HS-27A (cell line): ENCODE measurements at places on chromosomes 11 and 22.

DNA sequence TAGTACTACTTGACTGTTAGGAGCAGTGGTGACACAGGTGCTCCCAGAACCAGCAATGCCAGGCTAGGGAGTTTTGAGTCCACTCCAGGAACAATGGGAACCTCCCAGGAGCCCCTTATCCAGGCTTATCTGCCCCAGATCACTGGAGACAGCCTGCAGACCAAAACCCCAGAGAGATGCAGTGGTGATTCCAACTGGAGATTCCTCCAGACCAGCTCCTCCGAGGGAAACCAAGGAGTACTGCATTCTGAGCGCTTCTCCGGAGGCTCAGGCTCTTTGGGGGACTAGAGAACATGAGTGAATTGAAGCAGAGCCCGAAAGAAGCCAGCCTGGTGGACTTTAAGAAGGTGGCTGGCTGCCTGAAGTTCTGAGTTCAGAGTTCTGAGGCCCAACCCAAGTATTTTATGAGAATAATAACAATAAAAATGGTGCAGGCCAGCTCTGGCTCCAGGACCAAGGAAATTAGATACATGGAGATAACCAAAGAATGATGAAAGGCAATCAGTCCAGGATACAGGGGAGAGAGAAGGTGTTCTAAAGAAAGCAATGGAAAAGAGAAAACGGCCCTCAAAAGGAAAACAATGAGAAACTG is 1.3 kb upstream of the TMEM25 start:
- no peak for DNase-seq

- no peak for DNase-seq
Observed at GRCh38 chr11:936199-936598, 10.5 kb downstream of the AP2A2 start.

DNA sequence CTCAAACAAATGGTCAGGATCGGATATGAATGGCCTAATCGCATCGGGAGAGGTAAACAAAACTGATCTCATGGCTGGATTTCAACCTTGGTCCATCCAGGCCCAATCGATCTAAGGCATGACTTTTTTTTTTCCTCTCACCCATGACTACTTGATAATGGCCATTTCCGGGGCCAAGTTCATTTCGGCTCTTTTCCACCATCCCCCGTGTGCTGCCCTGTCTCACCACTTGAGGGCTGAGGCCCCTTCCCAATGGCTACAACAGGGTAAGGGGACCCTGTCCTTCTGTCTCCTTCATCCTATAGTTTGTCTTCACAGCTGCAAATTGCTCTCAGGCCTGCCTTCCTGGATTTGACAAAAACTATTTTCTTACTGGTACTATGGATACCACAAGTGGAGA is 26.7 kb downstream of the GRAP2 start:
- DNase-seq = no peak

DNA sequence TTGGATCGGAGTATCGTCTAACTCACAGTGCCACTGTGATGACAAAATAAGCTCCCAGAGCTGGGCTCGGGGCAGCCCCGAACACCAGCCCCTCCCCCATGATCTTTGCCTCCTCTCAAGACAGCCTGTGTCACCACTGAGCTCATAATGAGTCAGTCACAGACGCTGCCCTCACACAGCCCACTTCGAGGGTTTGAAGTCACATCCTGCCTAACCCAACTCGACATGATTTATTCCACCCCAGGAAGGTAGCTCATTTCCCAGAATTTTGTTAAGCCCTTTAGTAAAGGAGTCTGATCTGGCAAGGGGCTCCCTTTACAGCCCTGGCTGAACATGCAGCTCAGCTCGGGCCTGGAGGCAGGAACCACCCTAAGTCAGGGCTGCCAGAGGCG is 22.8 kb downstream of the MYH9 start:
- DNase-seq = peak; percentile 91

DNA sequence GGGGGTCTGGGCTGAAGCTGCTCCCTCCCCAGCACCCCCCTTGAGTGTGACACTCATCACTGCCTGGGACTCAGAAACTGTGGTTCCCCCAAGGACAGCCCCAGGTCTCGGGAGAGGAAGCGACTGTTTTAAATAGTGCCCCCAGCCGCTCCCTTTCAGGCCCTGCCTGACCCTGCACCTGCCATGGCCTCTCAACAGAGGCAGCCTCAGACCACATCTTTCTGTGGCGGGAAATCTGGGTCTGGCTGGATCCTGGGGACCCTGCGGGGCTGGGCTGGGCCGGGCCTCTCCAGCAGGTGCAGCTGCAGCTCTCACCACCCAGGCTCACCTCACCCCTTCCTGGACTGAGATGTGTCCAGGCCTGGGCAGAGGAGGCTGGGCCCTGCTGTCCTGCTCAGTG is 3.7 kb upstream of the IGLL1 start:
- no peak for DNase-seq

DNA sequence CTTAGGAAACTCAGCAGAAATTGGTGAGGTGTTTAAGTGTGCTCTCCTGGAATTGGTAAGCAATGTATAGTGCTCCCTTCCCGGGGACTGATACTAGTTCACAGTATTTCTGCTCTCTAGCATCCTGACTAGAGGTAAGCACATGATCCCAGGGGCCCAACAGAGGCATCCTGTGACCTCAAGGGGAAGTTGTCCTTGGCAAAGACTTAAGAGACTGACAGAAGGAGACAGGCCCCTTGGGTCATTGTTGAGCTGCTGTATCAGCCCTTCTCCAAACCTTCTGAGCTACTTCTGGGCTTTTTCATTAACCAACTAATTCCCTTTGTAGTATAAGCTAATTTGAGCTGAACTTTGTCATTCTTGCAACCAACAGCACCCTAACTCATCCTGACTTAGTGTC is 4.3 kb upstream of the TBC1D22A start:
- DNase-seq = no peak
